ENCODE measurements at places on chromosomes 5 and 9.
A peak's percentile ranks its signal among the peaks of the same experiment; 100 is the strongest.

DNA sequence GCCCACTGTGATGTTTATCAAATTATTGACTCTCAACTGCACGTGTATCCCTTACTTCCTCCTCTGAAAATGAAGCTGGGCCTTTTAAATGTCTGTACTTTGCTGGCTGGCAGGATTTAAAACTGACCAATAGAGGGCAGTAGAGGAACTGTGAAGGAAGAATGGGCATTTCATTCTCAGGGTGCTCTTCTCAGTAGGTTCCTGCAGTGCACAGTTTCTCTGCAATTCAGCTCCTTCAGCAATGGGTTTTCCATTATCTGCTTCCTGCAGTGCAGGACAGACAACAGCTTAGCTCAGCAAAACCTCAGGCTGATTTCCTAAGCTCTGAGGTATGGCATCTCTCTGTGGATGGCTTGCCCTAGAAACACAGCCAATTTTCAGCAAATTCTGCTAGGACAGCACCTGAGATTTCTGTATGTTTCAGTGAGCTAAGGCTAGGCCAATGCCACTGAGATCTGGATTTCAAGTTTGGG lies 298.4 kb upstream of the PRDM9 start:
- DNase-seq: peak; percentile 48

DNA sequence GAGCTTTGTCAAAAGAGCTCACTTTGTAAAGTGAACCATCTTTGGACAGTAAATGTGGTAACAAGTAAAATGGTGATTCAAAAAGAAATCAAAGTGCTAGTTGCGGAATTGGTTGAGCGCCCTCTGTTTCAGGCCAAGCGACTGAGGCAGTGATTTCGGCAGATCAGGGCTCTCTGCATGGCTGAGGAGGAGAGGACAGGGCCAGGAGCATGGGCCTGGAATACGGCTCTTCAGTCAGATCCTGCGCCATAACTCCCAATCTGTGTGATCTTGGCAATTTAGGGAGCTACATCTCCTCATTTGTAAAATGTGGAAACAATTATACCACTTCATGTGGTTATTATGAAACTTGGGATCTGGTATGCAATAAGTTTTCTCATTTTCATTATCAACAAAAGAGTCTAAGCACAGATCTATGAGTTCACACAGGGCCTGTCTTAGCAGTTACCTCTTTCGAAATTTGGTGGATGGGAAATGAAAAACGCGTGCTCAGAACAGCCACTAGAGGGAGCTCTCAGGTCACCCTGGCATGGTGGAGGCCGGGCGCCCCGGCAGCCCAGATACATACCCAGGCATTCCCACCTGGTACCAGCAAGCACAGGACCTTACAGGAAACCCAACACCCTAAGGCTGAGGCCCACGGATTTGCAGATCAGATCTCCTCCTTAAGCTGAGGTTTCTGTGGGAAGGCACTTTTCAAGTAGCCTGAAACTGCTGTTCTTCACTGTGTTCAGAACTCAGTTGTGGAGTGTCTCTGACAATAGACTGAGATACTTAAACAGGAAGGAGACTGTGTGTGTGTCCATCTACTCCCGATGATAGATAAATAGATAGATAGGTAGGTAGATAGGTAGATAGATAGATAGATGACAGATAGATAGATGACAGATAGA lies 303.7 kb downstream of the RAB3C start:
- peak; percentile 61 for DNase-seq

DNA sequence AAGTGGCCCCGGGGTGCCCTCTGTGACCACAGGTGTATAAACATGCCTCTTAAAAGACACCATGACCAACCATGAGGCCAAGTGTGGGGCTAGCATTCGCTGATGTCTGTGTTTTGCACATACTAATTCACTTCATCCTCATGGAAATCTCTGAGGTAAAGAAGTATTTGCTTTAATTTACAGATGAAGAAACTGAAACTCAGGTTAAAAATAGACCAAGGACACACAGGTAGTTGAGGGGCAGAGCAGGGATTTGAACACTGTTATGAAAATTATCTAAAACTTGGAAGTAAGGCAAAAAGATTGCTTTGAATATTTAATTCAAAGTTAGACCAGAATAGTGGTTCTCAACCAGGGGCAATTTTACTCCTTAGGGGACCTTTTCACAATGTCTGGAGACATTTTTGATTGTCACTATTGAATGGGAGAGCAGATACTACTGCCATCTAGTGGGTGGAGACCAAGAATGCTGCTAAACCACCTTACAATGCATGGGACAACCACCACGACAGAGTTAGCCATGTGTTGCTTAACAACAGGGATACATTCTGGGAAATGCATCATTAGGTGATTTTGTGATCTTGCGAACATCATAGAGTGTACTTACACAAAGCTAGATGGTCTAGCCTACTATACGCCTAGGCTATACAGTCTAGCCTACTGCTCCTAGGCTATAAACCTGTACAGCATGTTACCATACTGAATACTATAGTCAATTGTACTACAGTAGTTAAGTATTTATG lies 8.0 kb upstream of the FXN start:
- DNase-seq: peak; percentile 29

GRCh38 chr5:44814761-44815160 lies 6.0 kb downstream of the MRPS30 start:
- DNase-seq: no peak

DNA sequence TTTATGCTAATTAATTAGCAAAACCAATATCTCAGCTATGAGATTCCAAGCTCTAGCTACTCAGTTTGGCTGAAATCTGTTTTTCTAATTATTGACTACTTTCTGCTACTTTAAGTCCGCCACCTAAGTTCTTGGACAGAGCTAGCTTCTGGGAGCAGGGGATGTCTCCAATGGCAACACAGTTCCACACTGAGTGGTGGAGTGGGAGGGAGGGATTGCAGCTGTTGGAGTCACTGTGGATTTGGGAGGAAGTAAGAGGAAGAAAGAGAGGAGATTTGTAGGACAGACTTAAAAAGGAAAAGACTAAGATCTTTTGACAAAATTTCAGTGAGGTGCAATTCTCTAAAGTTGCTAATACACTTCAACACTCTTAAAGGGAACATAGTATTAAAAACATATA lies 450.8 kb downstream of the NFIB start:
- no peak for DNase-seq

- DNase-seq: no peak
Measured at GRCh38 chr5:90022002-90022710, 387.4 kb downstream of the CETN3 start.

- DNase-seq: no peak
Measured at GRCh38 chr5:143342607-143343006, 60.9 kb downstream of the NR3C1 start.

DNA sequence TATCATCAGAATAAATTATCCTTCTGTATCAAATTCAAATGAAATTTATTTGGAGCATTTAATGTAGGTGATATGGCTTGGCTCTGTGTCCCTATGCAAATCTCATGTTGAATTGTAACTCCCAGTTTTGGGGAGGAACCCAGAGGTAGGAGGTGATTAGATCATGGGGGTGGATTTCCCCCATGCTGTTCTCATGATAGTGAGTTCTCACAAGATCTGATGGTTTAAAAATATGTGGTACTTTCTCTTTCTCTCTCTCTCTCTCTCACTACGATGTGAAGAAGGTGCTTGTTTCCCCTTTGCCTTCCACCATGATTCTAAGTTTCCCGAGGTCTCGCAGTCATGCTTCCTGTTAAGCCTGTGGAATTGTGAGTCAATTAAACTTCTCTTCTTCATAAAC lies 678.4 kb upstream of the RGMB start:
- DNase-seq: peak; percentile 7

- peak; percentile 29 for DNase-seq
Measured at GRCh38 chr9:71734950-71735349, 33.4 kb downstream of the CEMIP2 start.

DNA sequence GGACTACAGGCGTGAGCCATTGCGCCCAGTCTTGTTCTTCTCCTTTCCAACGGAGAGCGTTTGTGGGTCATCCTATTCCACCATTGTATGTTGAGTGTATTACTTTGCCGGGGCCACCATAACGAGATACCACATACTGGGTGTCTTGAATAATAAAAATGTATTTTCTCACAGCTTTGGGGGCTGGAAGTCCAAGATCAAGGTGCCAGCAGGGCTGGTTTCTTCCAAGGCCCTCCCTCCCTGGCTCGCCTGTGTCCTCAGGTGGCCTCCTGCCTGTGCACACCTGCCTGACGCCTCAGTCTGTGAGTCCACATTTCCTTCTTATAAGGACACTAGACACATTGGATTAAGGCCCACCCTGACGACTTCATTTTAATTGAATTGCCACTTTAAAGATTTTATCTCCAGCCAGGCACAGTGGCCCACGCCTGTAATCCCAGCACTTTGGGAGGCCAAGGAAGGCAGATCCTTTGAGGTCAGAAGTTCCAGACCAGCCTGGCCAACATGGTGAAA lies 175.1 kb downstream of the C9orf50 start:
- no peak for DNase-seq

DNA sequence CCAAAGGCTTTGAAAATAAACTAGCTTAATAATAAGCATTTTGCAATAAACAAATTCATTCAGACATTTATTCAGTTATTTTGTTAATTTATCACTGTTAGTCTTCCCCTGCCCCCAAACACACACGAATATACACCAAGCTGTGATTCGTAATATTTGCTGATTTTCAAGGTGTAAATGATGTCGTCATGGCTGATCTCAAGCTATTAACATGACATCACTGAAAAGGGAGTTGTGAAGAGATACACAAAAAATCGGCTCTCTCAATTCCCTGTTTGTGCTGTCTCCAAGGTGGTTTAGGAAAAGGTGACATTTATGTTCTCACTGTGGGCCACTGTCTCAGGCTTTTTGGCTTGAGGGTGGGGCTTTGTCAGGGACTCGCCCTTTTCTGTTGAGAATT lies 413.3 kb downstream of the CDH9 start:
- no peak for DNase-seq

- no peak for DNase-seq
Measured at GRCh38 chr5:169148138-169148740, 152.7 kb downstream of the SLIT3 start.

DNA sequence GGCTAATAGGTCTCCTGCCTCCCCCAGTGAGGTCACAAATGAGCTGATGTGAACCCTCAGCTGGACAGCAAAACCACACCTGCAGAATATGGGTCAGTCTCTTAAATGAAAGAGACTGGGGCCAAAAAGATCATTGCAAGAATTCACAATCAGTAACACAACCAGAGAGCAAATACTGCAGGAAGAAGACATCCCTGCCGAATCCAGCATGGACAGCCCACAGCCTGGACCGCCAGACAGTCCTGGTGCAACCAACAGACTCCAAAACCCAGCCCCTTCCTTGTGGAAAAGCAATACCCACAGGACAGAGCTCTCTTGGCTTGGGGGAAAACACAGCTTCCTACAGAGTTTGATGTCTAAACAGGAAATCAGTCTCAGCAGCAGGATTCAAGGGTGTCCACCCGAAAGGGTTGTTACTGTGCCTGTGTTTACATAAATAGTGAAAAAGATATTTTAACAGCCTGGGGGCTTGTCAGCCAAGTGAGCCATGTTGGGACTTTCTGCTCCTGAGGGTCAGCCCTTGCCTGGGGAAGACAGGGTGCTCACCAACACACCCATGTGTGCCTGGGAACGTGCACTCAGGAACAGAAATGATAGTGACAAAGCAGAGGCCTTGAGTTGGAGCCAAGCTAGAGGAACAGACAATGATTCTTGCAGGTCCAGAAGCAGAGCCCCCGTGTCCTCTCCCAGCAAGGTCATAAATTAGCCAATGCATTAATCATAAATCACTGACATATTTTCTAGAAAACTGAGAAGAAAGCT lies 106.2 kb downstream of the SEMA5A start:
- DNase-seq: peak; percentile 23

DNA sequence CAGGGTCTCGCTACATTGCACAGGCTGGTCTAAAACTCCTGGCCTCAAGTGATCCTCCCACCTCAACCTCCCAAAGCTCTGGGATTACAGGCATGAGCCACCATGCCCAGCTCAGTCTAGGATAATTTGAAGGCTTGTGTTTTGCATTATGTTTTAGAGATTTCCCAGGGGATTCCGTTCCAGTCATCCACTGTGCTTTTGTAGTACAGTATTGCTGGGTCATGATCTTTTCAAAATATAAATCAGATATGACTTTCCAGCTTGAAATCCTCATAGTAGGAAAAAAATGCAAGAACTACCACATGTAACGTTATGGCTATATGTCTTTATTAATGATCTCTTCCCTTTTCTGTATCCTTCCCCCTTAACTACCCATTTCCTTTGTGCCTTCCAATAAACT lies 338.1 kb downstream of the PRELID2 start:
- DNase-seq: peak; percentile 30

- DNase-seq: peak; percentile 71
Measured at GRCh38 chr5:123865641-123866040, 353.7 kb downstream of the CSNK1G3 start.

DNA sequence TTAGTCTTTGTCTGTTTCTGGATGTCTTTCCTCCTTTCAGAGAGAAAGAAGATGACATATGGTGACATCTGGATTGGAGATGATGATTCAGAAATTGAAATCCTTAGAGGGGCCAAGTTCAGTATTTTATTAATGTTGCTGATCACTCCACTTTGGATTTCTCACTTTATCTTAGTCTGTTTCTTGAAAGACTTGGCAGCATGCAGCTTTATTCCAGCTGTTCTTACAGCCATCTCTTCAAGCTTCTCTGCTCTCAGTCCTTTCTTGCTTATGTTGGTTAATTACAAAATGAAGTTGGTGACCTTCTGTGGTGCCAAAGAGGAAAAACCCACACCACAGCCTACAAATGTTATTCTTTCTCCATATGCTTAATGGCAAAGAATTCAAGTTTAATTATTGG lies 62.1 kb downstream of the SNCAIP start:
- no peak for DNase-seq

DNA sequence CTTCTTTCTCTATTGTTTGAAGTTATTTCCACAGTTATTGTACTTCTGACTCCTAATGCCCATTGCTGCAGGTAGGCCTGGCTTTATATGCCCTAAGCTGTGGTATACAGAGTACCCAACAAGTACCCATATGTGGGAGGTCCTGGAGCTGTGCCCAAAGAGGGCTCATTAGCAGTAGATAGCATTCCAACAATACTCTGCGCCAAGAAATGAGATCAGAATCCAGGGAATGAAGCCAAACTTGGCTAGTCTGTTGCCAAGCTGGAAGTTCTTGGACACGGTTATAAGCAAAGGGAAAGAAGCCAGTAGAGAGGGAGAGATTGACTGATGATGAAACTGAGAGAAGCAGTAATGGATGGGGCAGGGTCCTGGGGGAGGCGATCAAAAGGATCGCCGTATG lies 29.7 kb upstream of the FAM169A start:
- peak; percentile 73 for DNase-seq

DNA sequence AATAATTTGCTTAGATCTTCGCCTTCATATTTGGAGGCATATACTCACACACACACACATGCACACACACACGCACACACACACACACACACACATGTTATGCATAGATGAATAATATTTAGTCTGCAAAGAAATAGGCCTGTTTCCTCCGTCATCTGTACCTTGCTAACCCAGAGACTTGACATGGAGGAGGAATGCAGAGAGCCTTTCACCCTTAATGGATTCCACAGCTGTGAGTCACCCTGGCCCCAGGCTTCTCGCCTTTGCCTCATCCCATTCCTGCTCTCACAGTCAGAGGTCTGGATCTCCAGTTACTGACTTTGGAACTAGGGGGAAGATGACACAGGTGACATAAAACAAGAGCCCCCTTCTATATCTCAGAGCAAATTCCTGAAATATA lies 29.7 kb downstream of the ZNF462 start:
- peak; percentile 99 for DNase-seq

Data from fibroblast of skin of right biceps (primary cell).